Dorsolateral prefrontal cortex (tissue), 122 donors: ENCODE measurements at places on chromosomes 7 and 10.

- DNase-seq = no peak
Observed at GRCh38 chr10:112624546-112625048, 177.6 kb downstream of the VTI1A start.

GRCh38 chr7:38052786-38053185 lies 125.3 kb upstream of the STARD3NL start:
- DNase-seq = no peak

GRCh38 chr7:16785321-16785720 lies 19.5 kb downstream of the AGR2 start:
- DNase-seq = no peak

- DNase-seq = no peak
Observed at GRCh38 chr10:86001521-86001920, 365.1 kb downstream of the GRID1 start.

- DNase-seq = no peak
Observed at GRCh38 chr7:73648593-73649332, 18.9 kb upstream of the VPS37D start.

DNA sequence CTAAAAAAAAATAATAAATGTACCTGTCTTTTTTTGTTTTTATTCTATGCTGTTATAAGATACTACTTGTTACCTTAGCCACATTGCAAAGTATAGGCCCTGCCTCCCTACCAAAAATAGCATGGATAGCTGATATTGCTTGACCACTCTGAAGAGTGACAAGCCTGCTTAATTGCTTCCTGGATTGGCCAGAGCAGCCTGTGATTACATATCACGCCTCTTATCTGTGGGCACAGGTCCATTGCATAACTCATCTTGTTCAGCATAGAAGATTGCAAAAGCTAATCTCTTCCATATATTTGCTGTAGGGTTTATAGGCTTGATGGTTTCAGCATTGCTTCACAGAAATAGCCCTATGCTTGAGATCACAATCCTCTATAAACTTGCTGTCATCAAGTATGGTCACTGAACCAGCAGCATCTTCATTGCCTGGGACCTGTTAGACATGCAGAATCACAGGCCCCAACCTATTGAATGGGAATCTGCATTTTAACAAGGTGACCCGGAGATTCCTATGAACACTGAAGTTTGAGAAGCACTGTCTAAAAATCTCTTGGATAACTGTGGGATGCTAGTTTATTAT lies 280.8 kb upstream of the CDC14C start:
- DNase-seq = no peak

GRCh38 chr10:93815304-93816096 lies 57.8 kb downstream of the LGI1 start:
- no peak for DNase-seq

DNA sequence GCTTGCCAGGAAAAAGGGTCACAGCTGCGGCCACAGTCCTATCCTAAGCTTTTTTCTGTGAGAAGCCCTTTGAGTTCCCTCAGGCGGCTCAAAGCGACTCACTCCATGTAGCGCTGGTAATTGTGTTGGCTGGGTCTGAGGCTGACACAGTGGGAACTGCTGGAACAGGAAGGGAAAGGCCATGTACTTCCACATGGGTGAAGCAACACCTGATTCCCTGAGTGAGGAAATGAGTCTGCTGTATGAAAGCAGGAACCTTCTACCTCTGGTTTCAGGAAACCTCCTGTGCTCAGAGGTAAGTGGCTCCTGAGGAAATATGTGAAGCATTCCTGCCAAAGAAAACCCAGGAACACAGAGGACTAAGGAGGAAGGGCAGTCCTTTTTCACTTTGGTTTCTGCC lies 734.6 kb upstream of the SORCS1 start:
- no peak for DNase-seq

DNA sequence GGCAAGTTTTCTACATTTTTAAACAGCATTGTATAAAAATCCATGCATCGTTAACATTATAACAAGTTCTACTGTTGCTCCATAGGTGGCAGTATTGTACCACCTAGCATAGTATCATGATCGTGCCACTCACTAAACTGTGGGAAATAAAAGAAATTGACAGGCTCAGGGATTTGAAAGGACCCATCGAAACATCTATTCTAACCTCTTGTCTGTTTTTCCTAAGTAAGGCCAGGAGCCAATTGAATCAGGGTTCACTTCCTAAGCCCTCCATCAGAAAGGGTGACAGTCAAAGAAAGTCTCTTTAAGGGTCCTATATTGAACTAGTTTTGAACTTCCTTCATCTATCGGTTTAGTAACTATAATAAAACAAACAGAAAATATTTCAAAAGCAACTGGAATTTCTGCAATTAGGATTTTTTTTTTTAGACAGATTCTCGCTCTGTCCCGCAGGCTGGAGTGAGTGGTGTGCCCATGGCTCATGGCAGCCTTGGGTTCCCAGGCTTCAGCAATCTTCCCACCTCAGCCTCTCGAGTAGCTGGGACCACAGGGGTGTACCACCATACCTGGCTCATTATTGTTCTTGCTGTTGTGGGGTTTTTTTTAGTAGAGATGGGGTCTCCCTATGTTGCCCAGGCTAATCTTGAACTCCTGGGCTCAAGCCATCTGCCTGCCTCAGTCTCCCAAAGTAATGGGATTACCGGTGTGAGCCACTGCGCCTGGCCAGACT lies 9.4 kb downstream of the HACD1 start:
- no peak for DNase-seq

GRCh38 chr7:6284461-6285360 lies 12.3 kb upstream of the CYTH3 start:
- DNase-seq = no peak
